ENCODE measurements at places on chromosomes 5 and 9.

- peak; percentile 90 for DNase-seq
Observed at GRCh38 chr5:31827867-31828266, 188.9 kb downstream of the PDZD2 start.

DNA sequence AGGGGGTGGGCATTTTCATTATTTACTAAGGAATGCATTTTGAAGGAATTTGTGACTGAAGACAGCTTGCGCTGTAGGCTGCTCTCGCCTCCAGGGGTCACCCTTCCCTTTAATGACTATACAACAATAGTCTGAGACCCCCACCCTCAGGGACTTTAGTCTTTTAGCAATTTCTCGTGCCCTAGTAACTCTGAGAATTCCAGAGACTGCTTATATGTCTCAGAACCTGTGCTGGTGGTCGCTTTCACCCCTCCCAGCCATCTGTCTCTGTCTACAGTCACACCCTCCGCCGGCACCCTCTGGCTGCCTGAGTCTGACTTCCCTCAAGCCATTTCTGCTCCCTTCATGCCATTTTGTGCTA, 671.4 kb downstream of the NR2F1-AS1 start:
- DNase-seq: peak; percentile 9

GRCh38 chr9:77131399-77131798, 45.9 kb upstream of the VPS13A start:
- no peak for DNase-seq

DNA sequence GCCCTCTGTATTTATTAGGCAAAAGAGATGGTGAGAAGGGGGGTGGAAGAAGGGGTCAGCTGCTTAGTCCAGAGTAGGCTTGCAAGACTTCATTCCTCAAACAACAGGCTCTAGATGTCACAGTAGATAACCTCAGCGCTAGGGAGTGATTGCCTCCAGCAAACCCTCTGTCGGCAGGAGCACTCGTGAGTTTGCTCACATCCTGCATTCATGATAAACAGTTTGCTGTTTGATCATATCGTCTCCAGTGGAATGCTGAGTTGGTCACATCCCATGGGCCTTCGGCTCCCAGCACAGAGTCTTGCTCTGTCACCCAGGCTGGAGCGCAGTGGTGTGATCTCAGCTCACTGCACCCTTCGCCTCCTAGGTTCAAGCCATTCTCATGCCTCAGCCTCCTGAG, 3.6 kb downstream of the TTC23L start:
- DNase-seq: no peak

- no peak for DNase-seq
Observed at GRCh38 chr9:118336943-118337330, 632.7 kb downstream of the TLR4 start.

- DNase-seq: no peak
Observed at GRCh38 chr5:170470275-170470674, 33.5 kb upstream of the KCNIP1 start.

GRCh38 chr5:177336112-177336511, 15.4 kb downstream of the LMAN2 start:
- DNase-seq: no peak

DNA sequence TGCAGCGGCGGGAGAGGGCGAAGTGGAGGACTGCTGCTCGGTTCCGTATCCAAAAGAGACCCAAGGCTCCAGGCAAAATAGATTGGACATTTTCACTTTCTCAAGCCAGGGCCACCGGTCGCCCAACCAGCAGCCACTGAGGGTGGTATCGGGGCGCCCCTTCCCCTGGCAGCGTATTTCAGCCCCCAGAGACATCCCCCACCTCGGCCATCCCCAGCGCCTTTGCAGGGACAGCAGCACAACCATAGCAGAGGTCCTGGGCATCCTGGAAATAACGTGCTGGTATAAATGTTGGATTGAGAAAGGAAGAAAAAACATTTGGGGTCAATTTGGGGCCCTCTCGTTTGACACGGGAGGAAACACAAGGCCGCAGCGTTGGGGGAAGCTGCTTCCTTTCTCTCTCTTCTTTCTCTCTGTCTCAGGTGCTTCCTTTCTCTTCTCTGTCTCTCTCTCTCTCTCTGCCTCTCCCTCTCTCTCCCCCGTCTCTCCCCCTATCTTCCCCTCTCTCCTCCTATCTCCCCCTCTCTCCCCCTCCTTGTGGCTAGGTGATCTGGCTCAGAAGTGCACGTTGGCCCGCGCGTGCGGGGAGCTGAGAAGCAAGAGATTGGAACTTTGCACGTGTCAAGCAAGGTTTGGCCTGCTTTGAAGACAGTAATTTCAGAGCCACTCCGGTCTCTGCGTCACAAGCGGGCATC, 624 bp upstream of the RETREG1 start:
- DNase-seq: no peak

DNA sequence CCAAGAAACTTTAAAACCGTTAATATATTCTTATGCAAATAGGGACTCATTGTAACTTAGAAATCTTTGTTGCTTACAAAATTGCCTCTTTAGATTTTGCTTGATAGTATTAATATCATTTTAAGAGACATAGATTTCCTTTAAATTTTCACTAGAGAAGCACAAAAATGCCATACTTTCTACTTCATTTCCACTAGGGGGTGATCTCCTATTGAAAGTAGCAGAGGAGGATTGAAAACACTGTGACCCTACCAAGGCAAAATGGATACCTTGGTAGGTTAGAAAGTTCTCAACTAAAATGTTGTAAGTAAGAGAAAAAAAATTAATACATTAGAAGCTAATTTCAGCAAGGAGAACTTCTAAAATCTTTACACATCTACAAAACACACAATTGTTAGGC, 204.9 kb downstream of the CHSY3 start:
- DNase-seq: peak; percentile 49

DNA sequence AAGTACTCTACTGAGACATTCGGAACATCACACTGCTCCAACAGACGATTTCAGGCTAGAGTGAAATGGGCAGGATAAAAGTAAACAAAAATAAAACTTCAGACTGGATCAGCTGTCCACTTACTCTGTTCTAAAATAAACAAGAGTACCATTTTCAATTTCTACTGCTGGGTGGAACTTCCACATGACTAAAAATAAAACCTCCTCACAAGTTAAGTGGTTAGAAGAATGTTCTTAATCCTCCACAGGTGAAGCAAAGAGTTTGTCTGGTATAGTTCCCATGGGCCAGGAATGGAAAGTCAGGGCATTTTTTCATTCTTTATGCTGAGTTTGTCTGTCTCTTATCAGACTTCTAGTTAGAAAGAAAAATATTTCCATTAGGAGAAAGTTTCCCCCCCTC, 15.7 kb downstream of the NUDT12 start:
- DNase-seq: no peak

GRCh38 chr5:127814588-127814973, 111.4 kb downstream of the CCDC192 start:
- DNase-seq: no peak

GRCh38 chr5:114223866-114224265, 138.0 kb upstream of the KCNN2 start:
- DNase-seq: no peak

DNA sequence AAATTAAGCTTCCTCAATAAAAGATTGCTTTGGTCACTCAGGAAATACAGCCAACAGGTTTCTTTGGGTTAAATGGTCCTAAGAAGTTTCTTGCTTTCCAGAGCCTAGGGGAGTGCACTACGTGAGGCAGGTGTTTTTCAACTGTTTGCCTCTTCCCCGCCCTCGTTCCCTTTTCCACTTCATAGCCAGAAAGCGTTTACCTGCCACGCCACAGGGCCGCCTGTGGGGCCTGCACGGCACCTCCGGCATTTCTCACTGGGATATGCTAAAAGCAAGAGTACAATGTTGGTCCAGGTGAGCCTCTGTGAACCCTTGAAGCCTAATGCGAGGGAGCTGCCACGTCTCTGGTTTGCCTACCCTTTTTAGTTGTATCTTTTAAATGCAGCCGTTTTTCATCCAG, 167.6 kb upstream of the OTULINL start:
- DNase-seq: no peak

- DNase-seq: no peak
Observed at GRCh38 chr5:1526681-1527131, 2.9 kb upstream of the LPCAT1 start.

- no peak for DNase-seq
Observed at GRCh38 chr5:69374911-69375446, 5.4 kb downstream of the RAD17 start.

- DNase-seq: no peak
Observed at GRCh38 chr9:97591535-97591934, 41.6 kb downstream of the TSTD2 start.

GRCh38 chr5:61806491-61807020, 474.5 kb downstream of the ZSWIM6 start:
- DNase-seq: peak; percentile 4

DNA sequence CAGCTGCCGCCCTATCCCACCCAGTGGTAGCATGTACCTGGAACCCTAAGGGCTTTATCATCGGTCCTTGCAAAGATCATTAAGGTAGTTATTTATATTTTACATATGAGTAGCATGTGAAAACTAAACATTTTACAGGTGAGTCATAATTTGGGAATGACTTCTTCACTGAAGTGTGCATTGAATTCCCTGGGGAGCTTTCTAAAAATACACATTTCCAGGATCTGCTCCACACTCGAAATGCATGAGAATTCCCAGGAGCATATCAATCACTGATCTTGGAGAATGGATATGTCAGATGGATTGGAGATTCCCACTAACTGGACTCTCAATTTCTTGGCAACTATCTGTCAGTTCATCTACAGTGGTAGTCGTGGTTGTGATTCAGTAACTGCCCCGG, 717.5 kb downstream of the IRX1 start:
- peak; percentile 83 for DNase-seq

- DNase-seq: peak; percentile 33
Observed at GRCh38 chr5:32027093-32027716, 146.9 kb downstream of the GOLPH3 start.

- DNase-seq: no peak
Observed at GRCh38 chr5:168198359-168198758, 93.1 kb upstream of the WWC1 start.

GRCh38 chr5:158409507-158409906, 550.6 kb upstream of the CLINT1 start:
- DNase-seq: no peak

- peak; percentile 87 for DNase-seq
Observed at GRCh38 chr5:107389130-107389774, 281.5 kb downstream of the EFNA5 start.

DNA sequence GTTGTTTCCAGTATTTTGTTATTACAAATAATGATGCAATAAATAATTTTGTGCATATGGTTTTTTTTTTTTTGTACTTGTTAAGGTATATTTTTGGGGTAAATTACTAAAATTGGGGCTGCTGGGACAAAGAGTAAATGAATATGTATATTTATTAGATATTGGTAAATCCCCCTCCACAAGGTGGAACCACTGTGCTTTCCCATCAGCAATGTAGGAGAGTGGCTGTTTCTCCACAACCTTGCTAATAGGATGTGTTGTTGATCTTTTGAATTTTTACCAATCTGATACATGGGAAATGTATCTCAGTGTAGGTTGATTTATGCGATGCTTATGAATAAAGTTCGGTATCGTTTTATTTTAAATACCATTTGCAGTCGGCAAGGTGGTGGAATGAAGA, 118.1 kb downstream of the TRPM3 start:
- DNase-seq: no peak

DNA sequence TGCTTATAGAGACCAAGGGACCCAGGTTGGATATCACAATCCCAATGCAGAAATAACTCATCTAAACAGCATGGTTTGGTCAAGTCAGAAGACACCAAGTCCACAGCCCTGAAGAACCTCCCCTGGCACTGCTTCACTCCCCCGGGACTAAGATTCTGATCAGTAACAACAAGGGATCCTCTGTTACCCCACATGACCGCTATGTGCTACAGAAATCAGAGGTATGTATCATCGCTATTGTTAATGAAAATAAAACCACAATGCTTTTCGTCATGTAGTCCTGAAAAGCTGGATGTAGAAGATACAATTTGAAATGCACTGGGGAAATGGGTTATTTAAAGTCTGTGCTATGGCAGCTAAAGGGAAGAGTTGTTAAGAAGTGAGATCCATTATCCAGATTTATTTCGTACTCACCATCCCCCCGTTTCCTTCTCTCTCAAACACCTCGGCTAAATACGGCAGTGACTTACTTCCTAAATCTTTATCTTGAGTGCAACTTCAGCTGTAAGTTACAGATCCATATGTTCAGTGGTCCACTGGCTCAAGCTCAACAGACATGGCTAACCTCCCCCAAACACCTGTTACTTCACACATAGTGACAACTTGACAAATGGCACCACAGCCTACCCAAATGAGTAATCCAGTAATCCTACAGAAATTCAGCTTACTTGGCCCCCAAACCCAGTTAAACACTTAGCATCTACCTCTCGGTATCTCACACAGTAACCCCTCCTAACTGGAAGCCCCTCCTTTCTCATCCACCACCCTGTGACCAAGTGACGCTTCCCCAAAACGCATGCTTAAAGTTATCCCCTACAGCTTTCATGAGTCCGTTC, 129.2 kb downstream of the MYO10 start:
- DNase-seq: peak; percentile 46

DNA sequence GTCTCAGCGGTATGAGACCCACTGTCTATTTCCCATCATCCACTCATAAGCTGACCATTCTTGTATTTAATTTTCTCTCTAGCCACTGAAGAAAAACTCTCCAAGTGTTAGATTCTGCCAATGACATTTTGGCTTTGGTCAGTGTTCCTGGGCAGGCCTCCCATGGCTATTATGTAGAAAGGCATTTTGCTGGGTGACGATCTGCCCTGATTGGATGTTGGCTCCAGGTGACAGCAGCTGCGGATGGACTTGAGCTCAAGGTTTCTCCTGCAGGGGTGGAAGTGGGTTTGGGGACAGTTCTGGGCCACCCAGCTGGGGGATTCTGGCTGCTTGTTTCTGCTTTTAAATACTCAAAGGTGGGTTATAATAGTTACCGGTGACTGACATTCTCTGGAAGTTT, 31.6 kb downstream of the ACSL6 start:
- no peak for DNase-seq

DNA sequence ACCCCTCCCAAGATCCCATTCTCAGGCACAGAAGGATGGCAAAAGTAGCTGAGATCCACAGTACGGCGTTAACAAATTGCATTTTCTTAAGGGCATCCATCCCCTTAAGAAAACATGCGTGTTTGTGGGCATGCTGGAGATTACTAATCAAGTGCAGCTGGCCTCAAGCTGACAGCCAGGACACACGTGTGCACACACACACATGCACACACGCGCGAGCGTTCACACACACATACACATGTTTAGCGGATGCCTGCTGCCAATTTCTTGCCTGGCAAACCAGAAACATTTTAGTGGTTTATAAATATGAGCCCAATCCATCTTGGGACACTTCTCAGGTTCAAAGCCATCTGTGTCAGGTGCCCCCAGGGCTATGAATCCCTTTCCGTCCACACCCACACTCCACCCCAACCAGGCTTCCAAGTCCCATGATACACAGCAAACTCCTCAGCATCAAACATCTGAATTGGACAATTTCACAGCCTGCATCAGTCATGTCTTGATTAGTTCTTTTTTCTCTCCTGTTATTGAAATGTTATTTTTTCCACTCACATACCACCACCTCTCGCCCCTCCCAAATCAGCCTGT, 23.5 kb upstream of the SMIM23 start:
- no peak for DNase-seq

DNA sequence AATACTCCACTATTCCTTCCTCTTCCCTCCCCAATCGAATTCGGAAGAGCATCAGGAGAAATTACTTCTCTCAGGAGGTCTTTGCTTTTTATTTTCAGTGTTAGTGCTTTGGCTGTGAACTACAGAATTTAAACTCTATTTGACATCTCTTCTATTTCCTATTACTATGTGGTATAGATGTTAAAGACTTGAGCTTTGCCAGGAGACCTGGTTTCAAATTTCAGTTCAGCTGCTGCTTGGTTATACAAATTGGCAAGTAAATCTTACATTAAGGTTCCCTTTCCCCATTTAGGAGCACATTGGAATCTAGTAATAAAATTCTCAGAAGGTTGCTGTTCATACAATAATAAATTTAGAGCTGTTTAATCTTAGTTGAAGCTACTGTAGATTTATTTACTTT, 13.1 kb downstream of the UHRF2 start:
- DNase-seq: peak; percentile 18
